ENCODE measurements at places on chromosomes 3 and 15.

GRCh38 chr3:26480377-26480776, 142.2 kb upstream of the LRRC3B start:
- DNase-seq = no peak

GRCh38 chr3:65030847-65031463, 343.2 kb upstream of the ADAMTS9 start:
- peak; percentile 27 for DNase-seq

DNA sequence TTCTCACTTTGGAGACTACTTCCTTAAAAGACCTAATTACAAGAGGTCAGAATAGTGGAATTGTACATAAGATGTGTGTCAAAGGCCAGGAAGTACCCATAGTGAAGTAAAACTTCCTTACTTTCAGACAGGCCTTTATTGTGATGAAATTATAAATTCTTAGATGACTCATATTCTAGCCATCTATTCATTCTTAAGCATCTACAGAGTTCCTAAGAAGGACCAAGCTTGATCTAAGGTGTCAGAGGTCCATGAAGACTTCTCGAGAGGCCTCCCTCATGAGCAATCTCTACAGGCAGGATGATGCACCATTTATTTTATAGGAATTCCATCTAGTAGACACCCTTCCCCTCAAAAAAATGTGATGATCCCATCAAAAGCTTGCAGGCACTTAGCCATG, 493.3 kb downstream of the MAGI1 start:
- no peak for DNase-seq

DNA sequence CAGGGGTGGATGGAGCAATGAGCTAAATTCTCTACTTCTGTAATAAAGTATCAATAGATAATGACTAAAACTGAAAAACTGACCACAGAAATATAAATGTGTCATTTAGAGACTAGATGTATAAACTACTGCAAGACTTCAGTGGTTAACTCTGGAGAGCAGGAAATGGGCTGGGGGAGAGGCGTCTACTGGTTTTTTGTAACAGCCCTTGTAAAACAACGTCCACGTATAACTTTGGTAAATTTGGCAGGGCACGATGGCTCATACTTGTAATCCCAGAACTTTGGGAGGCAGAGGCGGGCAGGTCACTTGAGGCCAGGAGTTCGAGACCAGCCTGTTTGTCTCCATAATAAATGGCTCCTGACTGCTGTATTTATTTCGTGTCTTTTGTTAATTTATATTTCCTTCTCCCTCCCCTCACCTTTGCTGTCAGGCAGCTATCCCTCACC, 12.5 kb downstream of the RAB27A start:
- peak; percentile 91 for DNase-seq

GRCh38 chr3:89212619-89213018, 105.2 kb downstream of the EPHA3 start:
- no peak for DNase-seq

DNA sequence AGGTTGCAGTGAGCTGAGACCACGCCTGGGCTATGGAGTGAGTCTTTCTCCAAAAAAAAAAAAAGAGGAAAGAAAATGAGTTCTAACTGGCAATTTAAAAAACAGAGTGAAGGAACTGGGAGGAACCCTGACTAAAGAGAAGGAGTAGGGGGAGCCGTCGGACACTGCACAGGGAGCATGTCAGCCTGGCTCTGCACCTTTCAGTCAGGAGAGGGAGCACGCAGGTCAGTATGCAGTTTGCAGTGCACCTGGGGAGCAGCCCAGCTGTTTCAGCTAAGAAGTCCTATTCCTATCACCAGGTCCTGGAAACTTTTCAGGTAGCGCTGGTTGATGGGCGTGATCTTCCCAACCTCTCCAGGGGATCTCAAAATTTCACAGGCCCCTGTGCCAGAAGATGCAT, 14.9 kb upstream of the ZXDC start:
- DNase-seq = no peak

GRCh38 chr3:5013021-5013906, 34.0 kb downstream of the BHLHE40 start:
- no peak for DNase-seq

- DNase-seq = no peak
Measured at GRCh38 chr3:170200987-170201386, 19.5 kb upstream of the PHC3 start.

- no peak for DNase-seq
Measured at GRCh38 chr15:53354874-53355273, 404.6 kb downstream of the WDR72 start.

- no peak for DNase-seq
Measured at GRCh38 chr15:95284492-95284891, 1046.0 kb upstream of the NR2F2 start.

GRCh38 chr3:157741607-157742006, 238.4 kb upstream of the VEPH1 start:
- no peak for DNase-seq

DNA sequence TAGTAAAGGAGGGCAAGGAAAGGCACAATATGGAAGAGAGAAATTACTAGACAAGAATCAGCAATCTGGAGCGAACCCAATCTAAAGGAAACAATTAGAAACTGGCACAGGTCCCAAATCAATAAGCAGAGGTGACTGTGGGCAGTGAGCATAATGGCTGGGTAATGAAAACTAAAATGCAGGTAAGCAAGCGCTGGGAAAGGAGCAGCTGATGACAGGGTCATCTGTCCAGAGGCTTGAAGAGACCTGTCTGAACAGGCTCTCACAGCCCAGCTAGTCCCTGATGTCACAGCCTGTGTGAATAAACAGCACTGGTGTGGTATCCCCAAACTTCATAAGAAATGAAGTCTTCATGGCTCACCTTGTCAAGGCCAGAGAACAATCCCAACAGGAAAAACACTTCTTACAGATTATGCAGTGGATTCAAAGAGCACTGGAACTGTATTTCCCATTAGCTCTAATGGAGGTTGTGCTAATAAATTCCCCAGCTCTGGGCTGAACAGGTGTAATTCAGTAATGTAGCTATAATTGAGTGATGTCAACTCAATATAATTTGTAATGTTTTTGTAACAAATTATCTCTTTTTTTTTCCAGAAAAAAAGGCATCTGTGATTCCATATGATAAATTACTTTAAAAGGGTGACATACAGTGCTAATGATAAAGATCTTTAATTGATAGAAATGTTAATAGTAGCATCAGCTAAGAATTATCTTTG, 197.3 kb downstream of the FHIT start:
- no peak for DNase-seq

DNA sequence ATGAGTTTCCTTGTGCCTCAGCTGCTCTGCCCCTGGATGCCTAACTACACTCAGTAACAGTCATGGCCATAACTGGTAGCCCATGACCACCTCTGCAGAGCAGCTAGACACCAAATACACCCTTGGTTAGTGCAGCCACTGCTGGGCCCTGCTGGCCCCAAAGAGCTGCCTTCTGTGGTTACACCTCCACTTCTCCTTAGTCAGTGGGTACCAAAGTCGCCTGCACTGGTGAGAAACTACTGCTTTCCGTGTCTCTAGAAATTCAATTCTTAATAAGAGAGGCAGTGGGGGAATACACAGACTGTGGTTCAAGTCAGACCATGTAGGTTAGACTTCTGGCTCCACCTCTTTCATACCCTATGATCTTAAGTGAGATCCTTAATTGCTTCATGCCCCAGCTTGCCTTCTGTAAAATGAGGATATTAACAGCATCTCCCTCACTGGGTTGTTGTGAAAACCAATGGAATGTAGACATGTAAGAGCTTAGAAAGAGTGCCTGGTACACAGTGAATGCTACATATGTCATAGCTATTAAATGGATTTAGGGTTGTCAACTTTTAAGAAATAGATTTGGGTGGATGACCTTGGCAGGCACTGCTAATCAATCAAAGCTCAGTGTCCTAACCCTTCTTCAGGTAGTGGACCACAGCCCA, 18.2 kb downstream of the HEG1 start:
- no peak for DNase-seq

GRCh38 chr3:156787926-156788663, 38.1 kb upstream of the LEKR1 start:
- DNase-seq = peak; percentile 70

- no peak for DNase-seq
Measured at GRCh38 chr3:4836516-4836915, 142.7 kb upstream of the BHLHE40 start.

- DNase-seq = no peak
Measured at GRCh38 chr3:61893840-61894566, 332.6 kb downstream of the PTPRG start.

DNA sequence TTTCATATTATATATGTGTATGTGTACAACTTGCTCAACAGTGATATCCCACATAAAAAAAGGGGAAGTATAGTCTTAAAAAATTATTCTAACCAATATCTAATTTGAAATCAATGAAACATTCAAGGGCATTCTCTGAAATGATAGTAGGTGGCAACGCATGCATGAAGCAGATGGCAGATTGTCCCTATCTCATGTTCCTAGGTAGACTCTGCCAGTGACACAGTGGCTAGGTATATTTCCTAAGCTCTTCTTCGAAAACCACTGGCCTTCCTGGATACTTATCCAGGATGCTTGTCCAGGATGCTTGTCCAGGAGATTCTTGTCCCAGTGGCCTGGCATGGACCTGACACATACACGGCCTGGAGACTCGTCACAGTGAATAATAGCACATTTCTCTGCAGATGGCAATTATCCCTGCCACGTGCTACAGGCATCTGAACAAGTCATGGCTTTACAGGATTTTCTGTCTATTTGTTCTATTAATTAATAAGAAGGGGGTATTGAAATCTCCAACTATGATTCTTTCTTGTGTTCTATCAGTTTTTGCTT, 54.9 kb downstream of the OCA2 start:
- no peak for DNase-seq

DNA sequence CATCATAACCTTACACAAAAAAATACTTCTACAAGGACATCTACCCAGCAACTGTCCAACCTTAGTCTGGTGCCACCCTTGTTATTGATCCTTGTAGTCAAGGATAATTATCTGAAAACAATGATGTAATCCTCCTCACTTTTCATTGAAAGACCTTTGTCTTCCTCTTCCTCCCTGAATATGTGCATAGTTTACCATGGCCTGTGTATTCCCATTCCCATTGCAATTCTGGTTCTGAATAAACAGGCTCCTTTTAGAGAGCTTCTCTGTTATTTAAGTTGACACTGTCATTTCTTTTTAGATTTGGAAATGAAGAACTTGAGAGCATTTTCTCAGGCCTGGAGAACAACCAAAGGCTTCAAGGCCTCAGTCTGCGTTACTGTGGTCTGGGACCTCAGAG, 53.3 kb upstream of the RNF7 start:
- no peak for DNase-seq

- no peak for DNase-seq
Measured at GRCh38 chr15:60128000-60128376, 123.9 kb downstream of the FOXB1 start.

- DNase-seq = no peak
Measured at GRCh38 chr3:154151969-154152368, 30.8 kb downstream of the ARHGEF26 start.

DNA sequence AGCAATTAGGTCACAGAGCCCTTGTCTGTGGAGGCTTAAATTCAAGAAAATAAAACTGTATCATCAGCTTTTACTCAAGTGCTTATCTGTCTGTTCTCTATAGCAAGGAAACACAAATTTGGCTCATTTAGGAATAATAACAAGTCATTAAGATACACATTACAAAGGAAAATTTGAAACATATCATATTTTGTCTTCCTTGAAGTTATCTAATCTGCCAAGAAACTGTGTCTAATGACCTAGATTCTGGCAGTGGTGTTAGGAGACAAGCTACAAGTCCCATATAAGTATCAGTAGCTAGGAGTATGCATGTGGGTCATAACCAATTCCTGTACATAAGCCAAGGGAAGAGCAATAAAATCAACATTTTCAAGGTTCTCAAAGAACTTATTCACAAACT, 108.2 kb upstream of the SETMAR start:
- DNase-seq = no peak

DNA sequence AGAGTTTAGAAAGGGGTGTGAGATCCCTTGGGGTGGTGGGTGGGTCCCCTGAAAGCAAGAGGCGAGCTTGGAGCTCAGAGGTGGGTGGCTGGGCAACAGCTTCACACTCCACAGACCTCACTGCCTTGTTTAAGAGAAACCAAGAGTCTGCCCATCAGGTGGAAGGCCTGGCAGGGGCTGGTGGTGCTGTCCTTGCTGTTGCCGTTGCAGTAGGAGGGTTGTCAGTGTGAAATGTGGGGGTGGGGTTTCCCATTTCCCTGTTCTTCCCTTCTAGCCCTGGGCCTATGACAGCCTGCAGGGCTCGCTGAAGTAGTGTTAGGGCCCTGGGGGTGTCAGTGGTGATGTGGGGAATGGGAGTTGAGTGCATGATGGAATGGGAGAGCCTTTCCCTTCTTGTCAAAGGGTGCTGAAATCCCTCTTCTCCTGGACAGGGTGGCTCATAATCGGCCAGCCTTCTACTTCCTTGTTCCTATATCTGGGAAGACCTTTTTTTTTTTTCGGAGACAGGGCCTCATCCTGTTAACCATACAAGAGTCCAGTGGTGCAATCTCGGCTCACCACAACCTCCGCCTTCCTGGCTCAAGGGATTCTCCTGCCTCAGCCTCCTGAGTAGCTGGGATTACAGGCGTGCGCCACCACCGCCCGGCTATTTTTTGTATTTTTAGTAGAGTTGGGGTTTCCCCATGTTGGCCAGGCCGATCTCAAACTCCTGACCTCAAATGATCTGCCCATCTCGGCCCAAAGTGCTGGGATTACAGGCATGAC, 4.3 kb downstream of the PLEKHO2 start:
- DNase-seq = no peak

GRCh38 chr3:124882816-124883747, 4.1 kb downstream of the ITGB5 start:
- no peak for DNase-seq

- DNase-seq = no peak
Measured at GRCh38 chr3:24278543-24278942, 216.1 kb downstream of the THRB start.

GRCh38 chr3:149936812-149937230, 33.9 kb downstream of the PFN2 start:
- DNase-seq = peak; percentile 53

- DNase-seq = no peak
Measured at GRCh38 chr3:184582646-184583577, 21.3 kb downstream of the EPHB3 start.

DNA sequence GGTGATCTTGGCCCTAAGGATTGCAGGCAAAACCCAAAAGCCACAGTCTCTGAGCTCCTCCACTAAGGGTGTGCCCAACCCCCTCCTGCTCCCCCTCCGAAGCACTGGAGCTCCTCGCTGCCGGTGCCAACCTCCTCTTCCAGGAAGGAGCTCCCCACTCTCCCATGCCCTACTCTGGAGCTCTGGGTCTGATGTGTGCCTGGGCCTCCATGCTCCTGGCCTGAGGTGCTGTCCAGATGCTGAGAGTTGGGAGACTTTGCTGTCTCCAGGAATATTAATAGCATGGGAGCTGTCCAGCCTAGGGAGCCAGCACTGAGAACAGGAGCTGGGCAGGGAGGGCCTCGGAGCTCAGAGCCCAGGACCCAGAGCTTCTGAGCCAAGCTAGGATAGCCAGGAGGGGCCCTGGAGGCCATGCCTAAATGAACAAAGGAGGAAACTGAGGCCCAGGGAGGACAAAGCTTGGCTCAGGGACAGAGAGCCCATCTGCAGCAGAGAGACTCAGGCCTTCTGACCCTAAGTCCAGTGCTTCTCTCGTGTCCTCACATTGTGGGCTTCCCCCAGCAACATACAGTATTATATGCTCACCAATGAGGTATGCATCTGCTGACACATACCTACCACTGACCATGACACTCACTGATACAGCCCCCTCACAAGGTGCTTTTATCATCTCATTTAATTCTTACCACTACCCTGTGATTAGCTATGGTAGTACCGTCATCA, 36.9 kb upstream of the HERC1 start:
- no peak for DNase-seq

GRCh38 chr3:119098619-119099222, 47.2 kb upstream of the TEX55 start:
- DNase-seq = peak; percentile 55

All from activated CD4-positive, alpha-beta T cell treated with anti-CD3 and anti-CD28 coated beads, Interleukin-2, Interleukin-6, amounts not matched to agents 100 ng/mL and 50 ng/mL, durations not matched to agents 16 hours and 8 hours (primary cell).